ENCODE measurements at places on chromosomes 4 and X.

DNA sequence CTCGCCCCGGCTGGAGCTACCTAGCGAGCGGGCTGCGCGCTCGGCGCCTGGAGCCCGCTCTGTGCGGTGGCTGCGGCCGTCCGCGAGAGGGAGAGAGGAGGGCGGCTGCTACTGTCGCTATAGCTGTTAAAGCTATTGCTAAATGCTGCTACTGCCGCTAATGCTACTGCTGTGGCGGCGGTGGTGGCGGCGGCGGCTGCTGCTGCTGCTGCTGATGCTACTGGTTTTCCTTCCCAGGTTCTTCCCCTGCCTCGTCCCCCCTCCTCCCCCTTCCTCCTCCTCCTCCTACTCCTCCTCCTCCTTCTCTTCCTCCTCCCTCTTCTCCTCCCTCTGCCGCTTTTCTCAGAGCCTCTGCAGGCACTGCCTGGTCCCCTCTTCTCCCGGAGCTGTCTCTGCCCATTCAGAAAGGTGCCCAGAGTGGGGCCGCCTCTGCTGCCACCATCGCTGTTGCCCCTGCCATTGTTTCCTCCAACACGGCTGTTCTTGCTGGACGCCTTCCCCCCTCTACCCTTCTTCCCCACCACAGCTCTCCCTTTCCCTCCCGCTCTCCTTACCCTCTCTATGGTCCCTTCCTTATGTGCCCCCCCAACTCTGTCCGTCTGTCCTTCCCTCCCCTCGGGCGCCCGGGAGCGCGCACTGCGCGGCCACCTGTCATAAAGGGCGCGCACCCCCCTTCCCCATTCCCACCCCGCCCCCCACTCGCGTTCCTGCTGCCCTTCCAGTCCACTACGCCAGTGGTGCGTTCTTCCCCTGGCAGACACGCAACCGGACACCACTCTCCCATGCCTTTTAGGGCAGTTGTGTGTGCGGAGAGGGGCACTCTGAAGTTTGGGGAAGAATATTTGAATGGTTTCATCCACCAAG is at the start of gene NEXMIF:
Gene NEXMIF (minus strand): TSS at position 228 of the 864 bp plus-strand sequence.
- peak; percentile 79 for DNase-seq

DNA sequence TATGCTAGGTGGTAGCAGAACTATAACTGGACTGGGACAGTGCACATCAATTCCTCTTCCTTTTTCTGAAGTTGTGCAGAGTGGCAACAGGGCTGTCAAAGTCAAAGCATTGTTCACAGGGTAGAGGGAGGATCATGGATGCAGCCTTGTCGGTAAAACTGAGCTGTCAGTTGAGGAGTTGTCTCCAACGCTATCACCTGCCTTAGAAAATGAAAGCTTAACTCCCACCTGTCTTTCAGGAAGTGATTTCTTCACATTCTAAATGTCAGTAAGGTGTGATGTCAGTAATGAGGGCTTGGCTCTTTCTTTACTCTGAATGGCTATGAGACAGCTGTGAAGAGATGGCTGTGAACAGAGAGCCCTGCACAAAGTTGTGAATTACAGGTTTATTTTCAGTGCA is 66.4 kb upstream of the BANK1 start:
- DNase-seq: no peak

- DNase-seq: no peak
Measured at GRCh38 chrX:80312448-80312847, 107.8 kb upstream of the TENT5D start.

- DNase-seq: no peak
Measured at GRCh38 chr4:70138751-70139150, 15.3 kb upstream of the PRR27 start.

- no peak for DNase-seq
Measured at GRCh38 chr4:21450331-21450730, 498.2 kb downstream of the KCNIP4 start.

DNA sequence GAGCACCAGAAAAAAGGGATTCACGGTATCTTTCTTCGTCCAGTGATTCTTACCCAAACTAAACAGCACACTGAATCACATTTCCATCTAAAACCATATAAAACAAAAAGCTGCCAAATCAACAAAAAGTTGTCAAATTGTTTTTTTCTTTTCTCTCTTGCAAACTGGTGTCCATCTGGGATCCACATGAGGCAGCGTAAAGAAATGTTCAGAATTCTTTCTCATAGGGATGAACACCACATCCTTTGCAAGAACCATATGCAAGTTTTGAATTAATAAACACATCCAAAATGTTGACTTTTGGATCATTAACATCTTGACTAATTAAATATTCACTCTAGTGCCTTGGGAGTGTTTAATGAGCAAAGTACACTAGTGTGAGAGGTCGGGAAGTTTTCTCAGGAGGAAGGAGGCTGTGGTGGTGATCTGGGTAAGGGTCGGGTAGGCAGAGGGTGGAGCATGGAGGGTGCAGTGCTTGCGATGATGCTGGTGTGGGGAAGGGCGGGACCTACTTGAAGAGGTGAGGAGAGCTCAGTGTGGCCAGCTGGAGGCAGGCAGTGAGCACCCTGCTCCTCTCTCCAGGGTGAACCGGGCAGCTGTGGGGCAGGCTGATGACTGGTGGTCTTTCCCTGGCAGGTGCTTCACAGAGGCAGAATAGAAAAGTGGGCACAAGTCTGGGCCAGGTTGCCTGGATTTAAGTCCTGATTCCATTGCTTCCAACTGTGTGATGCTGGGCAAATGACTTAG is 72.8 kb downstream of the NSUN7 start:
- DNase-seq: no peak

GRCh38 chr4:184873054-184873453 is 47.3 kb upstream of the ACSL1 start:
- no peak for DNase-seq

- no peak for DNase-seq
Measured at GRCh38 chrX:44265559-44265958, 77.9 kb downstream of the EFHC2 start.

DNA sequence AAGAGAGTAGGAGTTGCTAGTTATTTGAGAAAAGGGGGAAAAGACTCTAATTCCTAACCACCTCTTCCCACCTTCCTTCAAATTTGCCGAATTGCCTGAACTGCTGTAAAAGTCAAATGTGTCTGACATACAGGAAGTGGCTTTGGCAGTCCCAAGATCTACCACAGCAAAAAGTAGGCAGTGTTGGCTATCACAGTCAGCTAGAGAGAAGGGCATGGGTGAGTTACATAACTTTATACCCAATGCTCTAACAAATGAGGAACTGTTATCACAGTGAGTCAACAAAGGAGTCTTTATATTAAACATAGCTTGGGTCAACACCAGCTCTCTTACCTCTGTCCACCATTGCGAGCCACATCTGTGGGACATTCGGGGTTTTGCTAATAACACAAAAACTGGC is 2.4 kb upstream of the MBNL3 start:
- peak; percentile 89 for DNase-seq

- DNase-seq: peak; percentile 38
Measured at GRCh38 chr4:64713256-64713840, 304.1 kb upstream of the TECRL start.

DNA sequence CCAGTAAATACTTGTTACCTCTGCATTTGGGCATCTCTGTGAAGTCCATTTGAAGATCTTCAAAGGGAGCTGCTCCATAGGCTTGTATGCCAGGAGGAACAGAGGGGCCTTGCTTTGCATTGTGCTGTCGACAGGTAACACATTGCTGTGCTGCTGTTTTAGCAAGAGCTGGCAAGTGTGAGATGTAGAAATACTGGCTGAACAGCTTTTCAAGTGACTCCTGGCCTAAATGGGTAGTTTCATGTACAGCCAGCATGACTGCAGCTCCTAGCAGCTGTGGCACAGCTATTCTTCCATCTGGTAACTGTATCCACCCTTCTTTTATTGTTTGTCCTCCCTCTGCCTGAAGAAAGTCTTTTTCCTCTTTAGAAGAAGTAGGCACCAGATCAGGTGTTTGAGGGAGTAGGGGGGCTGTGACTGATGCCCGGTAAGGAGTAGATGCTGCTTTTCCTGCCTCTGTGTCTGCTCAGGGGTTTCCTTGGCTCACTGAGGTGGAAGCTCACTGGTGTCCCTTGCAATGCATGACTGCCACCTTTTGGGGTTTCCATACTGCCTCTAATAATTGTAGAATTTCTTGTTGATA is 965.3 kb downstream of the CCSER1 start:
- DNase-seq: no peak

- no peak for DNase-seq
Measured at GRCh38 chrX:19183761-19184477, 61.7 kb upstream of the ADGRG2 start.

GRCh38 chrX:30589146-30589888 is 11.8 kb upstream of the TASL start:
- peak; percentile 76 for DNase-seq

All from KBM-7 (cell line).